Suprapubic skin (tissue), 4 donors: ENCODE measurements at places on chromosomes 12 and 14. TPM values are rescaled to one million over a fixed set of nuclear protein-coding genes. Genes with fewer than 3 reads are reported as not detected.

Gene DIABLO
- total RNA-seq, result 52.8 TPM

Gene FGD4
- total RNA-seq, result 49.0 TPM

DNA sequence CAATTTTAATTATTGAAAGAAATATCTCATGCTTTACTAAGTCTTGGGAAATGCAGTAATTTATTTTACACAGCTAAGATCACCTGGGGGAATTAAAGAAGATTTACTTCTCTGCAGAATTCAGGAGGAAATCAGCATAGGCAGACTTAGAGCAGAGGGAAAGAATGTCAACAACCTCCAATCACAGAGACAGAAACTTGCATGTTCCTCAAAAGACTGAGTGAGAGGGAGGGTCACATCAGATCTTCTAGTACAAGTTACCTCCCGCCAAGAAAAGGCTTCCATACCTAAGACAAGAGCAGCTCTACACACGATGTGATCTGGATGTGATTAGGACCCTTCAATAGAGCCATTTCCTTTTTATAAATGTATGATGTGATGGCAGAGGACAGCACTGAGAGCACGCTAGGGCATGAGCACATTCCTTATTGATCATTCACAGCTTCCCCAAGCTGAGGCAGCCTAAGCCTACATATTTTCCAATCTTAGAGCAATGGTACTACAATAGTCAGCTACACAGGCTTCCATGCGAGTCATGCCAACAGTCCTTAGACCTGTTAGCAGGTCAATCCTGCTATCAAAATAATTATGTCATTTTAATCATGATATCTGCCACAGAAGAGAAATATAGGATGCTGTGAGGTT is 403.3 kb downstream of the ETNK1 start:
- DNase-seq, result no peak
- H3K4me3 ChIP-seq, result no peak overlapping the region
- H3K27me3 ChIP-seq, result no peaks in the 10 kb centered on the region
- no peak overlapping the region for H3K27ac ChIP-seq

DNA sequence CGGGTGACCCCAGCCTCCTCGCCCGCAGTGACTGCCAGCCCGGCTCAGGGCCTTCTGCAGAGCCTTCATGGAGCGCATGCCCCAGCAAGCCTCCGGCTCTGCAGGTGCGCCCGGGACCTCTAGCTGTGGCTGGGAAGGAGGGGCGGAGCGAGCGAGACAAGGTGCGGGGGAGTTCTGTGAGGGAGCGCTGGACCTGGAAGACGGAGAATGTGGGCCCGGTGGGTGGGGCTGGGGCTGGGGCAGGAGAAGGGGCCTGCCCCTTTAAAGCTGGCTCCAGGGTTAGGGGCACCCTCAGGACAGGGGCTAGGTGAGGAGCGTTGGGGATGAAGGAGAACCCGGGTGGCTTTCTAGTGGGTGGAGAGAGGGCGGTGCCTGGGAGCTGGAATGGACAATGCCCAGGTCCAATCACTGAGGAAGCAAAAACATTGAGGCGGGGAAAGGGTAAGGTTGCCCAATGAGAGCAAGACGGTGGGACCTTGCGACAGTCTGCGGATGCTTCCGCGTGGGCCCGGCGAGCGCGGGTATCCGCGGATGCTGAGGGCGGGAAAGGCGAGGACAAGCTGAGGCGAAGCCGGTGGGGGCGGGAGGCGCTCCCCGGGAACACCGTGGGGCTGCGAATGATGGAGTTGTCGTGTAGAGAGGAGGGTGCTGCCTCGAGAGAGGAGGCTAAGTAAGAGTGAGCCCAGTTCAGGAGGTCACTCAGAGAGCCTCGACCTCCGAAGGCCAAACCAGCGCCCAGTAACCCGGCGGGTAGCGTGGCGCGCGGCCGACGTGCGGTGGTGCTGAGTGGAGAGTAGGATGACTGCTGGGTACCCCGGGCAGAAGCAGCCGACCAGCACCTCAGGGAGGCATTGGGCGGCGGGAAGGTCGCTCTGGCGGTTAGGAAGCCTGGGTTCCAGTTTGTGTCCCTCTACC is at the start of gene GLS2:
TSS of gene GLS2 (minus strand) at position 121 of the 915 bp plus-strand sequence. CDS start at position 78, 43 bp downstream.
- peak; percentile 83 for DNase-seq
- H3K36me3 ChIP-seq, result no peaks in the 10 kb centered on the region
- peak within 1 kb of the TSS; percentile 28 for H3K27ac ChIP-seq
- H3K27me3 ChIP-seq, result peaks cover 18% of the 10 kb centered on the region
- peaks cover 20% of the 10 kb centered on the region for H3K4me1 ChIP-seq
- H3K4me3 ChIP-seq, result peak within 1 kb of the TSS; percentile 75

GRCh38 chr14:61191733-61192132 is 89.4 kb downstream of the TMEM30B start:
- H3K4me1 ChIP-seq, result peaks cover 16% of the 10 kb centered on the region
- H3K36me3 ChIP-seq, result no peaks in the 10 kb centered on the region
- peaks cover 6% of the 10 kb centered on the region for H3K27me3 ChIP-seq
- DNase-seq, result no peak

GRCh38 chr12:6384499-6385436 is 806 bp downstream of the LTBR start:
- peaks cover 32% of the 10 kb centered on the region for H3K36me3 ChIP-seq
- H3K27me3 ChIP-seq, result no peaks in the 10 kb centered on the region
- peaks cover 64% of the 10 kb centered on the region for H3K4me1 ChIP-seq
- no peak for DNase-seq
